ENCODE measurements at places on chromosomes 4 and X.

- DNase-seq, result no peak
Measured at GRCh38 chr4:147528054-147528453, 47.2 kb downstream of the EDNRA start.

- no peak for DNase-seq
Measured at GRCh38 chrX:23901060-23901459, 6.7 kb downstream of the APOO start.

- DNase-seq, result no peak
Measured at GRCh38 chr4:98484031-98484430, 174.4 kb downstream of the TSPAN5 start.

- no peak for DNase-seq
Measured at GRCh38 chr4:39415678-39416283, 9.1 kb downstream of the KLB start.

- DNase-seq, result no peak
Measured at GRCh38 chrX:113920661-113921060, 663.2 kb upstream of the HTR2C start.

DNA sequence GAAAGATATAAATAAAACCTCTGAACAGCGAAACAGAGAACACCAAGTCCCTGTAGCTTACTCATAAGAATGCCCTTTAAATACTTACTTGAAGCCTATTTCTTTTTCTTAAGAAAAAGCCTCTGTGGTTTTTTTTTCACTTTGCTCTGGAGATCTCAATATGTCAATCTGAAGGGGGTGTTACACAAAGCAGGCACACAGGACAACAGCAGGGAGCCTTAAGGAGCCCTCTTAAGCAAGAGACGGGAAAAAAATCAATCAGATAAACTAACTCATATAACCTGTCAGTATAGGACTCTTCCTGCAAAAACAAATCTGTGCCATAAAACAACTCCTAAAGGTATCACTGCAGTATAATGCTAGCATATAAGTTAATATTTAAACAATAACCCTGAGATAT lies 611.1 kb upstream of the ATOH1 start:
- DNase-seq, result no peak

DNA sequence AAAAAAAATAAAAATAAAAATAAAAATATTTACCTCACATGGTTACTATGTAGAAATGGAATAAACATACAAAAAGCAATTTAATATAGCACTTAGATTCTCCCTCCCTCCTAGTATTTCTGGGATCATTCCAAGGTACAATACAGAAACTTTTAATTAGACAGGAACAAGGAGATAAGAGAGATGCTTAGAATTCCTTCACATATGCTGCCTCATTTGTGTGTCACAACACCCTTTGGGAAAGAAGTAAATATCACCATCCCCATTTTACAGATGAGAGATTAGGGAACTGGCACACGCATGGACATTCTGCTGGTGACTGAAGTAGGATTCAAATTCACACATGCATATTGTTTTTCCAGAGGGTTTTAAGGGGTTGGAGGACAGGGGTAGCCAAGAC lies 164.2 kb downstream of the APBB2 start:
- no peak for DNase-seq

DNA sequence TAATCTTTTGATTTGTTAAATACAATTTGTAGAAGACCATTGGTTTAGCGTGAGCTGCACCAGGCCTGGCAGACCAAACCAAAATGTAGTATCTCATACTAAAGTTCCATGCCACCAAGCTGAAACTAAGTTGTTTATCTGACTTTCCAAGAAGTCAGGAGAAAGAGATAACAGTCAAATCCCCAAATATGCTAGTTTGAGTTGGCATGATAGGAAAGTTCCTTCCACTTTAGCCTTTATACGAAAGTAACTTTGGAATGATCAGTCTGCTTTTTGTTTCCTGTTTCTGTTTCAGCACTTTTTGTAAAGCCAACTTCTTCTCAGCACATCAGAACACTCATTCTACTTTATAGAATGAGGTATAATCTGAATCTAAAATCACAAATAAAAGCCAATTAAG lies 449.2 kb downstream of the GRXCR1 start:
- no peak for DNase-seq

DNA sequence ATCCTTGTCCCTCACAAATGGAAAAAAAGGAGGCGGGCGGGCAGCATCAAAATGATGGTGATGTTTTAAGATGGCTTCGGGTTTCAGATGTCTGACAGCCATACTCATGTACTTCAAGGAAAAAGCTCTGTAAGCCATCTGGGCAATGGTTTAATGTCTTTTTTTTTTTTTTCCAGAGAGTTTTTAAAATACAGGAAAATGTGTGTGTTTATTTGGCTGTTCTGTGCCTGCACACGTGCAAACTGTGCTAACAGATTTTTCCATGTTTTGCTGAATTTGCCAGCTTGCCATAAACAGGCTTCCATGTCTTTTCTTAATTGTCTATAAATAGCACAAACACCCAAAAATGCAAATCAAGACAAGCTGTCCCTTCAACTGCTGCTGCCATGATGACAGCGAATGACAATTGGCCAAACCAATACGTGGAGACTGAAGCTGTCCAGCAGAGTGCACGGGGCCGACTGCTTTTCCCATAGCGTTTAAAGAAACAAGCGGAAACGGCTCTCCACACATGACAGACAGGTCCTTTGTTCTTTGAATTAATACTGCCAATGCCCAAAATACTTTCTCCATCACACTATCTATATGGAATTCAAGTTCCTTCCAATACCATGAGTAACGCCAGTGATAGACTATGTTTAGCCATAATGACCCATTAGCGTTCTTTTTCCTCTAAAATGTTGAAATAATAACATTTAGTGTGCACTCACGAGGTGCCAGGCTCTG lies 35.7 kb downstream of the AFAP1 start:
- no peak for DNase-seq

DNA sequence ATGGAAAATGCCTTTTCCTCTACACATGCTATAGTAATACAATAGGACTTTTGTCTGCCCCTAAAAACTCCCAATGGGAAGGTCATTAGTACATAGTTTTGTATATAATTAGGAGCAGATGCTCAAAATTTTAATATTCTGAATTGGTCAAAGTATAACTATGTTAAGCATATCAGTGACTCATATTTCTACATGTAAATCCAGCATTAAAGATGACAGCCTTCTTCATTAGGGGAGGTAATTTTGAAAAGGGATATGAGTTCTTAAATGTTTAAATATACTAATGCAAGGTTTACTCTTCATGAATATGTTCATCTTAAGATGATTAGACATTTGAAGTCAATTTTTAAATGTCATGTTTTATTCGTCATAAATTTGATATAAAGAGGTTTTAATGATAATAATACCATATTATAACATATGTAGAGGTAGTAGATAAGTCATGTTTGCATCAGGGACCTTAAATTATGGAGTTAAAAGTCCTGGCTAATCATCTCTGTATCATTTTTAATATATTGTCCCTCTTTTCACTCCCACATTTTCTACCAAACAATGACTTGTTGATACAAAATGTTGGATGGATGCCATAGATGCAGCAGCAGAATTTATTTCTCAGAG lies 218.8 kb downstream of the STPG2 start:
- DNase-seq, result no peak
